ENCODE measurements at places on chromosomes 1 and 21. TPM values are rescaled to one million over a fixed set of nuclear protein-coding genes. Genes with fewer than 3 reads are reported as not detected.

Gene SELP
- not detected for total RNA-seq

Gene SLC27A3
- total RNA-seq: 0.42 TPM

Gene KLF17
- total RNA-seq: not detected

- no peak for DNase-seq
Observed at GRCh38 chr1:205587581-205587980, 44.2 kb downstream of the ELK4 start.

DNA sequence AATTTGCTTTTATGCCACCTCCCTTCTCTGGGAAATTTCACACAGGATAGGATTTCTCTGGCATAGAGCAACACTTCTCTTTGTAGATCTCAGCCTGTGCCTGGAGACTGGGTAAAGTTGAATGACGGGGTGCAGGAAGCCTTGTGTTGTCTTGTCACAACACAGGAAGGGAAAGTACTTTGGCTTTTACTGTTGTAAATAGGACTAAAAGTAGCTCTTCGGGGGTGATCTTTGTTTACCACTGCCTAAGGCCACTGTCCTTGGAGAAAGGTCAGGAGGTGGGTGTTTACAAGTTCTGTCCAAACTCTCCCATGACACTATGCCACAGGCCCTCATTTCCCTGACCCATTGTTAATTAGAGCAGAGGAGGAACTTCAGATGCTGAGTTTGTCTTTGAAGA, 139.7 kb downstream of the FGGY start:
- DNase-seq: no peak

DNA sequence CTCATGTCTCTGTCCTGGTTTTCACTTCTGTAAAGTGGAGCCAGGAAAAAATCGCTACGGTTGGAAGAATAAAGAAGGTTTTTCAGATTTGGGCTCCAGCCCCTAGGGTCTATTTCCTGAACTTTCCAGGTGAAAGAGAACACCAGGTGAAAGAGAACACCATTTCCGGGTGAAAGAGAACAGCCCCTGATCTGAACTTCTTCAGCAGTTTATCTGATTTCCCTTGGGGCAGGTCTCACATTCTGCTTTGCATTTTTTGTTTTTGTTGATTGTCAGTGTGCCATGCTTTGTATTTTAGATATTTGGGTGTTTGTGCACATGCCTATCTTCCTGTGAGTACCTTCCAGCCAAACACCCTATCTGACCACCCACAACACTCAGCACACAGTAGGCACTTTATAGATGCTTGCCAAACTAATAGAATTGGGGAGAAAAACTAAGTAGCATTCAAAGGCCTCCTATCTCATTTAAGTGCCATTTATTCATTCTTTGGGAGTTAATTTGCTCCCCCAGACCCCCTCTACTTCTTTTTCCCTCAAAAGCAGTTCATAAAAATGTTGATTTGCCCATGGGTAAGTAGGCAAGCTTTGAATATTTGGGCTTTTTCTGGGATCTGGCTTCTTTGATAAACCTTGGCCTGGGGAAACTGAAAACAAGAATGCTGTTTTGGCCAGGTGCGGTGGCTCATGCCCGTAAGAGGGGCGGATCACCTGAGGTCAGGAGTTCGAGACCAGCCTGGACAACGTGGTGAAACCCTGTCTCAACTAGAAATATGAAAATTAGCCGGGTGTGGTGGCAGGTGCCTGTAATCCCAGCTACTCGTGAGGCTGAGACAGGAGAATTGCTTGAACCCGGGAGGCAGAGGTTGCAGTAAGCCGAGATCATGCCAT, 2.2 kb downstream of the NAV1 start:
- DNase-seq: no peak

DNA sequence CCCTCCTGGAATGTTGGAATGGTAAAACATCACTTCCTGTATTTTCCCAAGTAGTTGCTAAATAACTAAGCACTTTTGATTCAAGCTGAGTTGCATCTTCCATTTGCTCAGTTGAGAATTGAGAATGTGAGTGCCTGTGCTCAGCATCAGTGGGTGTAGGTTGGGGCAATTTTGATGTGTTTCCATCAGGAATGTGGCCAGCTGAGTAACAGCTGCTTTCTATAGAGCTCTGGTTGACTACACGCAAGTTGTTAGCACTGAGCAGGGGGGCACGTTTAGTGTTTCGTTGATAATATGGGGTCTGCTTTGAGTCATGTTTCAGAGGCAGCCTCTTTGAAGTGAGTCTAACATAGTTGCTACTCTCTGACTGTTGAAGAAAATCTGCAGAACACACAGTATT, 41.5 kb downstream of the LRRC53 start:
- DNase-seq: no peak

GRCh38 chr1:48084826-48085225, 87.6 kb upstream of the TRABD2B start:
- DNase-seq: no peak

GRCh38 chr21:18382141-18382540, 21.4 kb downstream of the TMPRSS15 start:
- DNase-seq: peak; percentile 88
